ENCODE measurements at places on chromosomes 16 and 17. TPM values are rescaled to one million over a fixed set of nuclear protein-coding genes. Genes with fewer than 3 reads are reported as not detected.

BCL6B gene
- total RNA-seq, result 2.4 TPM

CLEC10A gene
- total RNA-seq, result not detected

KRT27 gene
- not detected for total RNA-seq

TEKT1 gene
- not detected for total RNA-seq

CHD9NB gene
- 0.16 TPM for total RNA-seq

QPRT gene
- 11.7 TPM for total RNA-seq

RDM1 gene
- total RNA-seq, result 16.0 TPM

TBC1D26 gene
- total RNA-seq, result 0.76 TPM

CTRB1 gene
- total RNA-seq, result not detected

KRTAP4-4 gene
- not detected for total RNA-seq

MYLK3 gene
- total RNA-seq, result 0.11 TPM

SMPD3 gene
- 0.63 TPM for total RNA-seq

TNRC6A gene
- 27.7 TPM for total RNA-seq

EVPLL gene
- total RNA-seq, result not detected

TMC8 gene
- 182 TPM for total RNA-seq

FOXN1 gene
- not detected for total RNA-seq
